ENCODE measurements at places on chromosomes 4 and X. TPM values are rescaled to one million over a fixed set of nuclear protein-coding genes. Genes with fewer than 3 reads are reported as not detected.

DNA sequence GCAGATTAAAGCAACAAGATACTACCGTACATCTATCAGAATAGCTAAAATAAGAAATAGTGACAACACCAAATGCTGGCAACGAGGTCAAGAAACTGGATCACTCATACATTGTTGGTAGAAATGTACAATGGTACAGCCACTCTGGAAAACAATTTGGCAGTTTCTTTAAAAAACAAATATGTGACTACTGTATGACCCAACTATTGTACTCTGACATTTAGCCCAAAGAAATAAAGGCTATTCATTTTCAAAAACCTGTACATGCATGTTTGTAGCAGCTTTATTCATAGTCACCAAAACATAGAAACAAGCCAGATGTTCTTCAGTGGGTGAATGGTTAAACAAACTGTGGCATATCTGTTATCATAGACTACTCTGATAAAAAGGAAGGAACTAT, 8.2 kb downstream of the CLCN3 start:
- no peak for DNase-seq

DNA sequence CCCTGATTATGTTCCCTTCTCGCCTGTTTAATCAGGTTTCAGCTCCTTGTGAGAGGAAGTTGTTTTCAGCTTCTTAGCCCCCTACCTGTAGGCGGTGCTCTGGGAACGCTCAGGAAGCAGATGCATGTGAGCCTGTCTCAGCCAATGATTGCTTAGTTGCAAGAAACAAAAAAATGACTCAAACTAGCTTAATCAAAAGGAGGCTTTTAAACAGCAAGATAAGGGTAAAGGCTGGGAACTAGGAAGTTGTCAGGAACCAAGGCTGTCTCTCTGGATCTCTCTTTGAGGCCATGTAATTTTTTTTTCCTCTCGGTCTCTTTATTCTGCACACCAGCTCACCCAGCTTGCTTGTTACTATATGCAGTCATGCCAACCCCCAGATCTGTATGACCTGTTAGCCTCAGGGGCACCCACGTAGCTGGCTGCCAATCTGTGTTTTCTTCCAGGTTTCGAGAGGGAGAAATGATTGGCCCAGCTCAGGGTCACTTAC, 109.1 kb downstream of the PTTG2 start:
- DNase-seq = no peak

The NEUROG2 gene
- 3.8 TPM for total RNA-seq

- DNase-seq = no peak
Measured at GRCh38 chr4:115515366-115515765, 401.9 kb upstream of the NDST4 start.

The ERCC6L gene
- 0.74 TPM for total RNA-seq

DNA sequence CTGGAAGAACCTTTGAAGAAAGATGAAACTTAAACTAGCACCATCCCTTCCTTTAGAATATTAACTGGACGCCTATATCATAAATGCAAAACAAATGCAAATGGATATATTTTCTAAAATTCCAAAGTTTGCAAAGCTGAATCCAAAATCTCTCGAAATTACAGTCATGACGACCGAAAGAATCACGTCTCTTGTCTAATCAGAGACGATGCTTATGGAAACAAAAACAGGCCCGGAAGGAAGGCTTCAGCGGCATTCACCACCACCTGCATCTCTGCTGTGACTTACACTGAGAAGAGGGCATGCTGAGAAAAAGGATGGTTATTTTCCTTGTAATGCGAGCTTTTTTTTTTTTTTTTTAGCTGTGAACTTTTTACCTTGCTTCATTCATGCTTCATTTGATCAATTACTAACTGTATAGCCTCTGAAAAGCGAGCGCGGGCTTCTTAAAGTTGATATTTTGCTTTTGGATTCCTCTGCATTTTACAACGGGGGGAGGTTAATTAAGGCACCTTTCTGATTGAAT, 209.3 kb downstream of the SOWAHB start:
- DNase-seq = no peak

GRCh38 chr4:66736606-66737005, 808.7 kb downstream of the CENPC start:
- DNase-seq = peak; percentile 29

DNA sequence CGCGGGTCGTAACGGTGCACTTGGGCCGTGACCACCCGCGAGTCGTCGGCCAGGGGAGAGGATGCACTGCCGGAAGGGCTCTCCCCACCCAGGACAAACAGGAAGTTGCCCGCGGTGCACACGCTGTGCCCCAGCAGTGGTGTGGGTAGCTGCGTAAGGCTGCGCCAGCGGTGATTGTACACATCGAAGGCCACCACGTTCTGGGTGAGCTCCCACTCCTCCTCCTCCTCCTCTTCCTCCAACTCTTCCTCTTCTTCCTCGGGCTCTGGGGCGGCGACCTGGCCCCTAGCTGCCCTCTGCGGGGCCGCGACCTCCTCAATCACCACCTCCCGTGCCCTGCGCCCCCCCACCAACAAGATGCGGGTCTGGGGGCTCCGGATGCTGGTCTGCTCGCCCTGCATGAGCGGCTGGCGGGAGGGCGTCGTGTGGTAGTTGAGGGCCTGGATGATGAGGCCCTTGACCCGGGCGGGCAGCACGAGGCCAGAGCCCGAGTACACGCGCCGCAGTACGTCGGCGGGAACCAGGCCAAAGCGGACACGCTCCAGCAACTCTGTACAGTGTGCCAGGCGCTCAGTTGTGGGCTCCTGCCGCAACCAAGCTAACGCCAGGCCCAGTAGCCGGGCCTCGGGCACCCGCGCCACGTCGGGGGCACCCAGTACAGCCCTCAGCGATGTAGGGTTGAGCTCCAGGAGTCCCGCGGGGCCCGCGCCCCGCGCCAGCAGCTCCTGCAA, 1.4 kb downstream of the KLHL34 start:
- DNase-seq = no peak

The PABPC1L2B gene
- total RNA-seq = not detected

The MAGEA2 gene
- 9.2 TPM for total RNA-seq

- DNase-seq = no peak
Measured at GRCh38 chrX:136850441-136851175, 29.9 kb downstream of the RBMX start.

GRCh38 chr4:20433097-20433705, 181.5 kb downstream of the SLIT2 start:
- no peak for DNase-seq

- DNase-seq = peak; percentile 29
Measured at GRCh38 chr4:137909529-137910309, 332.4 kb downstream of the SLC7A11 start.

The SYAP1 gene
- 17.1 TPM for total RNA-seq

DNA sequence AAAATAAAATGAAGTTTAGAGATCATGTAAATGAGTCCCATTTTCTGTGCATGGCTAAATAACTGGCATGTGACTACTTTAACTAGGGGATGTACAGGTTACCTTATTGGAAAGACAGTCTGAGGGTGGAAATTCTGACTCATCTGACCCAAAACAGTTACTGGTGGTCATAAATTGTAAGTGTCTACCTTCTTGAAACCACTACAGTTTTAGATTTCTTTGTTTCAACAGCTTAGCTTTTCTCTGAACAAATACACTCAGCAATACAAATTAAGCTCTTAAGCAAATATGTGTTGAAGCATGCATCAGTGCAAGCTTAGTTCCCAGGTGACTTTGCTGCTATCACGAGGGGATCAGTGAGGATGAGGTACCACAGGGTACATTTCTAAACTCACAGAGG, 60.7 kb upstream of the PGM2 start:
- no peak for DNase-seq

DNA sequence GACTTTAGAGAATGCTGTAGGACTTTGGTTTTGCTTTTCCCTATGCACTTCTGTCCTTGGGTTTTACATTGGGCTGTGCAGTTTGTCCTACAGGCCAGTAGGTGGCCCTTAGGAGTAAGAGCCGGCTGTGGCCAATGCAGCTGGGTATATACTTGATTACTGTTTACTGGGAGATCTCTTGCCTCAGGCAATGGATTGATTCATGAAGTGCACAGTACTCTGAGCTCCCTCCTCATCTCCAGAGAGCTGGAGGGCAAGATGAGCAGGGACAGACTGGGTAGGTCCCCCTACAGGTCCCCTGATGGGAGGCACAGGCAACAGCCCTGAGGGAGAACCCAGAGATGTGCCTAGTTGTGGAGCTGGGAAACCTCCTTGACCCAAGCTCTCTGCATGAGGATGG, 103.8 kb upstream of the QRFPR start:
- DNase-seq = peak; percentile 56

DNA sequence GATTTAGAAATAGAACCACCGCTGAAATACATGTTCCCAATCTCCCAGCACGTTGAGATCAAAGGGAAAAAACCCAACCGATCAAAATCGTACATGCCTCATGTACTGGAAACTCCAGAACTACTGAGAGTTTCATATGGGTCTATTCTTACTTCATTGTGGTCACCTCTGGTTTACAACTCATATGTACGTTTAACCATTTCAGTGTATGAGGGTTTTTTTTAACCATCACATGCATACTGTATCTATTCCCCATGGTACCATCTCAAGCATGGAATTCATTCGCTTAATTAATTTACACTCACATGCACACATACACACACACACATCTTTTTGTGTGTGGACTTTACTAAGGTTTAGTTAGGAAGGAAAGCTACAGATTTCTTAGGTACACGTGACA, 46.0 kb upstream of the CLNK start:
- no peak for DNase-seq

DNA sequence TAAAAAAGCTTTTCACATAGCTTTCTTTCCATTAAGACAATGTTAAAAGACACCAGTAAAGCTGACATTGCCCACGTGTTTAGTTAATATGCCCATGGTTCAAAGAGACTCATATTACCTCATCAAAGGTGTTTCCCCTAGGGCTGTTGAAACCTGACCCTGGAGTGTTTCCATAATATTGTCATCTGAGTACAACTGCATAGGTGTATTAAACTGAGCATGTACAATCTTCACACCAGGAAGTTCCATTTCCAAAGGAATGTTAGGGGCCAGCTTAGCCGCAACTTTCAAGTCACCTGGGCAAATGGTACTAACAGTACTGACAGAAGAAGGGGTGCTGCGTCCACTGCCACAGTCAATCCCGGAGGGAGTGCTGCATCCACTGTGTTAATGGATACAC, 27.1 kb downstream of the PDLIM3 start:
- DNase-seq = no peak

The SHISA3 gene
- 0.81 TPM for total RNA-seq

The TMPRSS11D gene
- total RNA-seq = not detected

DNA sequence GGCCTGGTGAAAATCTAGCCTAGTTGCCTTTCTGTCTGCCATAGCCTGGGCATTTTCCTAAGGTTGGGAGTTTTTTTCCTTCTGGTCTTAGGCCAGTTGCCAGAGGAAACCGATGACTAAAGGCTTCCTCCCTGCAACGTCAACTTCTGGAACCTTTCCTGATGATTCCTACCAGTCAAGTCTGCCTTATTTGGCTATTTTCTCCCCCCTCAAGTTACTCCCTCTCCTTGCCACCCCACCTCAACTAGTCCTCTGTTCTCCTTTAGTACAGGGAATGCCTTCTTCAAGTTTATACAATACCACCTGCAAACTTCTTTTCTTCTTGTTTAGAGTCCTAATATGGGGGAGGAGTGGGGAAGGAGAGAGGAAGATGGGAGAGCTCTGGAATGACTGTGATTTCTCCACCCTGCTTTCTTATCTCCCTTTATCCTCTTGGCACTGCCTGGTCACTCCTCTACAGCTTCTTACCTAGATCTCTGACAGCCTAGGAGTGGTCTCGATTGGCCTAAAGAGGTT, 10.6 kb downstream of the MSN start:
- peak; percentile 23 for DNase-seq

DNA sequence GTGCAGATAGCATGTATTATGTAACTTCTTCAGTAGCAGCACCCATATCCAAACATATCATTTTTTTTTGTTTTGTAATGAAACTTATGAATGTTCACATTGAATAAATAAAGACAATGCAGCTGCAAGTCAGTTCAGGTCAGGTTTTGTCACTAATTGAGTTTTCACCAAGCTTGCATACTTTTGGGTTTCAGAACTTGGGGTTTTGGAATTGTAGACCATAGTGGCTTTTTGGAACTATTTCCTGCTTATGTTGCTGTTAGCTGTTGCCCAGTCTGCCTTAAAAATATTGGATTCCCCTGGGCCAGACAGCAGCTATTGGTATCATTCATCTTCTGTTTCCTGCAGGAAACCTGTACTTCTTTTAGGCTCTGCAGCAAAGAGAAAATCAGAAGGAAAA, 113.4 kb upstream of the LIMCH1 start:
- no peak for DNase-seq

The ARMCX2 gene
- 19.2 TPM for total RNA-seq

The CT45A1 gene
- 6.6 TPM for total RNA-seq

The FHDC1 gene
- total RNA-seq = 4.2 TPM

DNA sequence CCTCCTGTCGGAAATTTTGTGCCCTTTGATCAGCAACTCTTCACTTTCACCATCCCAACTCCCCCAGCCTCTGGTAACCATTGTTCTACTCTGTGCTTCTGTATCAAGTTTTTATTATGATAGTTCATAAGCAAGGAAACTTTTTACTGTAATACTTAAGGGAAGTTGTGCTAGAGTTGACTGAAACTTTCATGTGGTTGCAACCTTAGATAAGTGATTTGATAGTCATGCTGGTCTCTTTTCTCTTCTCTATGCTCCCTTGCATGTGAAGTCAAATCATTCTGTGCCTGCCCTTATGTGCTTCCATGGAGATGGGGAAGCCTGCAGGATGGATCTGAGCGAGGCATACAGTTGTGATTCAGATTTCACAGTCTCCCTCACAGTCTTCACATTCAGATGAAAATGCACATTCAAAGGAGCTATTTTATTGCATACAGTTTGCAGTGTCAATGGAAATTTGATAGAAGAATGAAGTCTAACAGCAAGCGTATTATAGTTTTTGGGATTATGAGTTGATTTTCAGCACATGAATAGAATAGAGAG, 1428.3 kb upstream of the TENM3 start:
- no peak for DNase-seq

Data from testis (tissue), 5 donors.